ENCODE measurements at places on chromosomes 12 and 14. TPM values are rescaled to one million over a fixed set of nuclear protein-coding genes. Genes with fewer than 3 reads are reported as not detected.
A peak's percentile ranks its signal among the peaks of the same experiment; 100 is the strongest.

The LRP1-AS gene
- total RNA-seq, result not detected

DNA sequence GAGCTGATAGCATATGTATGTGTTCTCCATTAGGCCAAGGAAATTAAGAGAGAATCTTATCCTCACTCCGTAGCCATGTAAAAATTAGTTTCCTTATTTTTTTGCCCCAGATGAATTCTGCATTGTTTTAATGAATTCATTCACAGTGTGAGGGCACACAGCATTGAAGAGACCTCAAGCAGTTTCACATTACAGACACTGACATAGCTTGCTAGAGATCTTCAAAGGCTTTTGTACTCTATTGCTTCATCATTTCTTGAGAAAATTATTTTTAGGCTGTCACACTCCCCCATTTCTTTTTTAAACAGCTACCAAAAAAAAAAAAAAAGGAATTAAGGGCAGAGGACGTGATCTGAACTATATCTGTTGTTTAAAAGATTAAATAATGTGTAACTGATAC is 251.1 kb downstream of the BCAT1 start:
- H3K4me3 ChIP-seq, result no peak overlapping the region
- H3K4me1 ChIP-seq, result no peaks in the 10 kb centered on the region
- H3K27ac ChIP-seq, result no peak overlapping the region
- no peaks in the 10 kb centered on the region for H3K36me3 ChIP-seq
- H3K27me3 ChIP-seq, result no peaks in the 10 kb centered on the region

DNA sequence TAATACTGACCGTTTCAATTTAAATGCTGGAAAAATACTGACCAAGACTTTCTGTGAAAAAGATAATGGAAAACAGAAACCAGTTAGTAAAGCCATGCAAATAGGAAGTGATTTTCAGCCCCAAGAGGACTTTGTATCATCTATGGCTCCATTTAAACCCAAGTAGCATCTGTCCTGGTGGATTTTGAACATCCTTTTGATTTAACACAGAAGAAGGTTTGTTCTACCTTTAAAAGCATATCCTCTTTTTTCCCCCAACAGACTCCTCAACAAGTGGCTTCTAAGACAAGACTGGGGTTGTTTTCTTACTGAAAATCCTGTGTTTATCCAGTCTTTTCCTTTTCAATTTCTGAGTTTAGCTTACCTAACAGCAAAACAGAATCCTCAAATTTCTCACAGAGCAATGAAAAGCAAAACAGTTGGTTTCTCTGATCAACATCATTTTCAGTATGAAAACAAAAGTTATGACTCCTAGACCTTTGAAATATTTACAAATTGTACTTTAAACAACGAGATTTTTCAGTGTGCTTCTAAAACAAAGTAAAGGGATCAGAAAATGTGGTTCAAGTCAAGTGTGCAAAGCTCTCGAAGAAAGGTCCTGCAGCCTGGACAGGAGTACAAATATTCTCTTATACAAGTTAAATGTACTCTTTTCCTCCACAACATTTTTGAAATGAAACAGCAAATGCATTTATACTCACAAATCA is 2.9 kb downstream of the PHLDA1 start:
- DNase-seq, result no peak
- H3K27me3 ChIP-seq, result no peaks in the 10 kb centered on the region
- H3K27ac ChIP-seq, result no peak overlapping the region
- H3K4me1 ChIP-seq, result peaks cover 52% of the 10 kb centered on the region
- H3K4me3 ChIP-seq, result peak overlapping the region; percentile 50

DNA sequence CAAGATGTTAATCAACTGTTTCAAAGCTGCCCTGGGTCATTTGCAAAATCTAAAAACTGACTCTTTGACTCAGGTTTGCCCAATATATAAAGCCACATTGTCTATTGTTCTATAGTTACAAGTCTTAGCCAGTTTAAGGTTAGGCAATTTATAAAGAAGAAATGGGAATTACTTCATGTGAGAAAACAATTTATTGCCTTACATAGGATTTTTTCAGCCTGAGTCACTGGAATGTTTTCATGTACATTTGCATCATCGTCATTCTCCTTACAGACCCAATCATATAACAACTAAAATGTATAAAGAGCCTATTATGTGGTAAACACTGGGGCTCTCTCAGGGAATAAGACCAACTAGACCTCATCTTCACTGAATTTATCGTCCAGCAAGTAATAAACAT is 100.3 kb upstream of the PLEKHG7 start:
- no peaks in the 10 kb centered on the region for H3K27me3 ChIP-seq
- no peak for DNase-seq

DNA sequence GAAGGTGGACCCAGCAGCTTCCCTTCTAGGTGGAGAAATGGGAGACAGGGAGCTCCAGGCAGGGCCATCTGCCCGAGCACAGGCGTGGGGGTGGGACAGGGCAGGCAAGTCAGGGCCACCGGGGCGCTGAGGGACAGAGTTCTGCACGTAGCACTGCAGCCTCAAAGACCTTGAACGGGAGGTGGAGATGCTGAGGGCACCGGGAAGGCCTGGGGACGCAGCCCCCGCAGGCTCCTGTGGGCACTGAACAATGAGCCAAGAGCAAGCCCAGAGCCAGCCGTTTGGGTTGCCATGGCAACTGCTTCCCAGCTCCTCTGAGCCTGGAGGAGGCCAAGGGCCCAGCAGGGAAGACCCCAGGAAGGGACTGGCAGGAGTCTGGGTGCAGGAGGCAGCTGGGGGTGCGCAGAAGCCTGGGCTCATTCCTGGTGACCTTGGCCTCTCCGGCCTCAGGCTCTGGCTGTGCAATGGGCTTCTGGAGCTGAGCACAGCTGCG is 3.4 kb downstream of the LBHD2 start:
- DNase-seq, result no peak
- no peak overlapping the region for H3K4me3 ChIP-seq
- no peaks in the 10 kb centered on the region for H3K27me3 ChIP-seq
- H3K36me3 ChIP-seq, result no peaks in the 10 kb centered on the region

Measured in tibial nerve (tissue), 4 donors.